ENCODE measurements at places on chromosomes 1 and 21.
A peak's percentile ranks its signal among the peaks of the same experiment; 100 is the strongest.

GRCh38 chr1:36494971-36495370 lies 12.3 kb upstream of the CSF3R start:
- no peak for DNase-seq

DNA sequence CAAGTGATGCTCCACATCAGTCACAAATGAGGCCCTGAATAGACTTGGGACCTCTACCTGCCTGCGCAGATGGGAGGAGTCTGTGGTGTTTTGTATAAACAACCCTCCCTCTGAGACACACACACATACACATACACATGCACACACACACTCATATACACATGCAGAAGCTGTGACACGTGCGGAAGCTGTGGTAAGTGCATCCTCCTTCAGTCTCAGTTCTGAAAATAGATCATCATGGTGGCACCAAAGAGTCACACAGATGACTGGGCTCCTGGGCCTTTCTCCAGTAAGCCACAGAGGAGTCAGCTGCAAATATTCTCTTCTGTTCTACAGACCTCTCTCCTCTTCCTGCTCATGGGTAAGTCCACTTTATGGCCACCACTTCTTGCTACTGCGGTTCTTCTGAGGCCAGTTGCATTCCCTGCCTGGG lies at the start of gene LY9:
Gene LY9 (plus strand): TSS at position 224 of the 433 bp plus-strand sequence. CDS start 14 bp downstream, at position 238.
- peak; percentile 69 for DNase-seq

- no peak for DNase-seq
Observed at GRCh38 chr1:207815913-207816291, 64.0 kb downstream of the CD46 start.

DNA sequence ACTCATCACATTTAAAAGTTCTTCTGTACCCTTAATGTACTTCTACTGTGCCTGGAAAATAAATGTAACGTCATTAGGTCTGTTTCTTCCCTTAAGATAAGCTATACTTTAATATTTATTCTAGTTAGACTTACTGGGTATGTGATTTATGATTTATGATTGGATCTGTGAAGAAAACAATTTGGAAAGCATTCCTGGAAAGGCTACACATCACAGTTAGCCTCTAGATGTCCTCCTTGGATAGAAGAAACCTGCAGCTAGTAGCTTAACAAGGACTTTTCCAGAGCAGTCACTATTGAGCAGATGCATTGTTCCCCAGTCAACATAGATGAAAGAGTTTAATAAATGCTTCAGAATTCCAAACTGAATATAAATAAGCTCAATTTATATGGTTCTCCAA lies 22.2 kb upstream of the ABL2 start:
- DNase-seq = no peak

GRCh38 chr1:6301526-6301925 lies 40.6 kb upstream of the GPR153 start:
- no peak for DNase-seq

- DNase-seq = no peak
Observed at GRCh38 chr1:5776035-5776550, 216.1 kb downstream of the NPHP4 start.

- no peak for DNase-seq
Observed at GRCh38 chr1:160200786-160201185, 4.4 kb upstream of the PEA15 start.

DNA sequence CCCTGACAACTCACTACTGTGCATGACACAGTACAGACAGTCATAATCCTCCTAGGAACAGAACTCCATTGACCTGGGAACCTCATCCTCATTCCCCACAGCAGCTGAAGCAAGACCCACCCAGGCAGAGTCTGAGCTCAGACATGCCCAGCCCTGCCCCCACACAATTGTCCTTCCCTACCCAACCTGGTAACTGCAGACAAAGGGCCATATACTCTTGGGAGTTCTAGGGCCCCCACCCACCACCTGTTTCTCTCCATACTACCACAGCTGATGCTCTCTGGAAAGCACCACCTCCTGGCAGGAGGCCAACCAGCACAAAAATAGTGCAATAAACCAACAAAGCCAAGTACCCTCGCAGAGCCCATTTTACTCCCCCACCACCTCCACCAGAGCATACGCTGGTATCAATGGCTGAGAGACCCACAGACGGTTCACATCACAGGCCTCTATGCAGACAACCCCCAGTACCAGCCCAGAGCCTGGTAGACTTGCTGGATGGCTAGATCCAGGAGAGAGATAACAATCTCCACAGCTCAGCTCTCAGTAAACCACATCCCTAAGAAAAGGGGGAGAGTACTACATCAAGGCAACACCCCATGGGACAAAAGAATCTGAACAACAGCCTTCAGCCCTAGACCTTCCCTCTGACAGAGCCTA lies 159.7 kb upstream of the CXADR start:
- DNase-seq = no peak

GRCh38 chr1:238001818-238002217 lies 111.1 kb upstream of the ZP4 start:
- DNase-seq = no peak

DNA sequence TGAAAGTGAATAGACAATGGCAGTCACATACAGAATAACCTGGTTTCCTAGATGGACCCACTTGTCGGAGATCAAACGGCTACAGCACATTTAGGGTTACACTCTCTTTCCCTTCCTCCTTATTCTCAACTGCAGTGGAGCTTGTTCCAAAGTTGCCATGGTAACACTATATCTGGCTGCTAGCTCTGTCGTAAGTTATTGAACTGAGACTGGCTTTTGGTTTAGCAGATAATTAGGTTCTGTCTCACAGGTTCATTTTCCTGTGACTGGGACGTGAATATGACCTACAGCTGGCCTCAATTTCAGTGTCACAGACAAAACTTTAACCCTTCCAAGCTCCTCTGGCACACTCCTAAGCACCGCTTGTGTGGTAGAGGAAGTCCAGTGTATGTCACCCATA lies 875.8 kb downstream of the USP25 start:
- DNase-seq = no peak

GRCh38 chr1:45765999-45766792 lies 15.7 kb upstream of the IPP start:
- no peak for DNase-seq

- DNase-seq = no peak
Observed at GRCh38 chr1:245110406-245110805, 44.4 kb upstream of the KIF26B start.

DNA sequence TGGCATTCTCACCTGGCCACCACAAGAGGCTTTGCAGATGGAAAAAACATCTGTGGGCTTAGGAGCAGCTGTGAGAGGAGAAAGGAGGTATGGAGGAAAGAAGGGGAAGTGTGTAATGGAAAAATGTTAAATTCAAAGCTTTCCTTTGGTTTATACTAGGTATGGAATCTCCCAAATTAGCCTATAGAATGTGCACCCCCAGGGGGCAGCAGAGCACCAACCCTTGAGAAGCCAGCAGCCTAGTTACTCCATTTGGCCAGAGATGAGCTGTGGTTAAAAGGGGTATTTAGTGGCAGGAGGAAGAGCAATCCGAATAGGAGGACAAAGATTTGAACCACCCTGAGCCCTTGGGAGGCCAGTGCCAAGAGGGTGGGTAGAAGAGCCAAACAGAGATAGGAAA lies 97.5 kb upstream of the CTTNBP2NL start:
- DNase-seq = peak; percentile 36

- DNase-seq = no peak
Observed at GRCh38 chr1:8365661-8366362, 47.9 kb downstream of the SLC45A1 start.

GRCh38 chr21:38756746-38757145 lies 49.0 kb upstream of the ETS2 start:
- DNase-seq = no peak

DNA sequence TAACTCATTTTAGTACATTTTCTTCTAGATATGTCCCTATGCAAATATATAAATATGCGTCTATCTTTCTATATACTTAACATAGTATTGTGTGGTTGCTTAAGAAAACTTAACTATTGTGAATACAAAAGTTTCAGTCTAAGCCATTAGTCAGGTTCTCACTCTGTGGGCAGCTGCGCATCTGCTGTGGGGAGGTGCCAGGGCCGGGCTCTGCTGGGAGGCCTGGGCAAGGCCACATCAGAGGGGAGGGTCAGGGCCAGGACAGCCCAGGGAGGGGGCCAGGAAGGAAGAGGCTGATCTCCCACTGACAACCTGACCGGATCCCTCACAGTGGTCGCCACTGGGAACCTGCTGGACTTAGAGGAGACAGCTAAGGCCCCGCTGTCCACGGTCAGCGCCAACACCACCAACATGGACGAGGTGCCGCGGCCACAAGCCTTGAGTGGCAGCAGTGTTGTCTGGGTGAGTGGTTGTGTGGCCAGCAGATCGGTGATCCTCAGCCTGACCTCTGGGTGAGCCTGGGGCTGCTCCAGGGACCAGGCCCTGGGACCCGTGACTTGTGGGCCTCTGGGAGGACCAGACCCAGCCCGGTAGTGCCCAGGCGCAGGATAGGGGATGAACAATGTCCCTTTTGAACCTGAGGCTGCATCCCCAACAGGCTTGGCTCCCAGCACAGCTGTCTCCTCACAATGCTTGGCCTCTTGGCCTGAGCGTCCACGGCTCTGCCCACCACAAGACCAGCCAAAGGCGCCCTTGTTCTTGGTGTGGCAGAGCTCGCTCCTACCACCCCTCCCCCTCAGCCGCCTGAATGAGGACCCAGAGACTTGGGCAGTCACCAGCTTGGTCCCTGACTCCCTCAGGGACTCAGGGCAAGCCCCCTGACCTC lies 20.2 kb downstream of the LDLRAP1 start:
- DNase-seq = no peak

- no peak for DNase-seq
Observed at GRCh38 chr1:220784751-220785150, 2.0 kb upstream of the MTARC1 start.

GRCh38 chr21:46056450-46056903 lies 41.4 kb upstream of the COL6A2 start:
- DNase-seq = no peak

DNA sequence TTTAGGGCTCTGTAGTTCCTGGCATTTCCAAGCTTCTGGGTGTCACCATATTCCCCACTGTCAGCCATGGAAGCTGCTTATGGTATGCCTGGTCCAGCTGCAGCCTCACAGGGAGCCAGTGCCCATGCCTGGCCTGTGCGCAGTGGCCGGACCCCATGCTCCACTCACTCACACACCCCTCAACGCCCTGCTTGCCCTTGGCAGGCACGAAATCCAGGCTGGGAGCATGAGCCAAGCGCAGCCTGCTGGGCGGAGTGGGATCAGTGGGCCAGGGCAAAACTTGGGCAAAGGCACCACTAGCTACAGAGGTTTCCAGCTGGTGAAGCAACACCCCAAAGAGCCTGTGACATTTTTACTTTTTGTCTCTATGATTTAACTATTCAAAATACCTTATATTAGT lies 520.4 kb downstream of the RWDD3 start:
- DNase-seq = no peak

DNA sequence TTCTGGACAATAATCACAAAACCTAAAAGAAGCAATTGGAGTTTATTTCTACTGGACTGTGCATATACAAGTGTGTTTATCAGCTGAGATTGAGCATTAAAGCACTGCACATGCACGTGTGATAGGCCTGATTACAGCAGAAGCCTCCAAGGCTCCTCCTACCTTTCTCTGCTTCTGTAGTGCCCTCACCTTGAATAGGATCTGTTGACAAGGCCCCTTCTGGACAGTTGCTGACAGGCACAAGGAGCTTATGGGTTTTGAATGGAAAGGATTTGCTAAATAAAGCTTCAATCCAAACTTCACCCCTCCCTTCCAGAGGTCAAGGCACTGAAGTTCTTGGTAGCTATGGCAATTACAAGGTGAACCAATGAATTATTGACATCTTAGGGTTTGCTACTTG lies 7.9 kb upstream of the SGIP1 start:
- DNase-seq = no peak

DNA sequence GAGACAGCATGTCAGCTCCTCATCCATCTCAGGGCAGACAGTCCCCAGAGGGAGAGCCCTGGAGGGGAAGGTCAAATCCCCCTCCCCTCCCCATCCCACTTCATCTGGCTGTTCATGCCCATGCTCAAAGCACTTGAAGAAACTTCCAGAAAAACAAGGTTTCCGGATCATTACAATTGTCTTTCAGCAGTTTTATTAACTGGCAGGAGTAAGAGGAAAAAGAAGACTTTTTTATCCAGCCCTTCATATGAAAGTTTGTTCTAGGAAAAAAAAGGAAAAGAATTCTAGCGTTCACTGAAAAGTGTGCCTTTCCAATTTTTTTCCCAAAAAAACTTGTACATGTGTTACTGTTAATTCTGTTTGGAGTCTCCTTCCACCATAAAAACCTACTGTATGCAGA lies 145.7 kb upstream of the TIAM1 start:
- no peak for DNase-seq

DNA sequence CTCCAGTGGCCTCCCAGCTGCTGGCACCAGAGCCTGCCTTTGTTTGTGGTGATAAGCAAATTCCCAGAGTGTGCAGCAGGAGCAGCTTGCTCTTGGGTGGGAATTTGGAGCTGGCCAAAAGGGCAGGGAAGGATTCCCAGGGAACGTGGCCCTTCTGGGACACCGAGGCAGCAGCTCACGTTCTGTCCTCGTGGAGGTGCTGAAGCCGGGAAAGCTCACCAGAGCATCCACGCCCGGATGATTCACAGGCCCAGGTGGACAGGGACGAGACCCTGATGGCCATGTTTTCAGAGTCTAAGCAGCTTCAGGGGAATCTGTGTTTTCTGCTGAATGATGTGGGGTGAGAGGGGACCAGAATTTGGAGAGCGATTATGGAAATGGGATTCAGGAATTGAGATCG lies 19.1 kb upstream of the KLHDC7A start:
- no peak for DNase-seq

DNA sequence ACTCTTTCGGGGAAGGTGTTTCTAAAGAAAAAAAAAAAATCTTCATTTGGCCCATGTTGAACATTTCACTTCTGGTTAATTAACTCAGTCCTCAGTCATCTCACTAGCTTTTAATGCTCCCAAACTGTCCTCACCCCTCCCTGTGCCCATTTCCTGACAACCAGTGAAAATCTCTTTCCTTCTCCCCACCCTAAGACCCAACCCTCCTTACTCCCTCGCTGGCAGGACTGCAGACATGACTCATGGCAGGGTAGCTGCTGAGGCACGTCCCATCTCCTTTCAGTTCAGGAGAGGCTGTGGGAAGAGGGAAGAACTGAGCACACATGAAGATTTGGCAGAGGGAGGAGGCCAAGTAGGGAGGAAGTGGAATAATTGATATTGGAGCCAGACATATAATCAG lies 12.6 kb downstream of the PKP1 start:
- DNase-seq = no peak

DNA sequence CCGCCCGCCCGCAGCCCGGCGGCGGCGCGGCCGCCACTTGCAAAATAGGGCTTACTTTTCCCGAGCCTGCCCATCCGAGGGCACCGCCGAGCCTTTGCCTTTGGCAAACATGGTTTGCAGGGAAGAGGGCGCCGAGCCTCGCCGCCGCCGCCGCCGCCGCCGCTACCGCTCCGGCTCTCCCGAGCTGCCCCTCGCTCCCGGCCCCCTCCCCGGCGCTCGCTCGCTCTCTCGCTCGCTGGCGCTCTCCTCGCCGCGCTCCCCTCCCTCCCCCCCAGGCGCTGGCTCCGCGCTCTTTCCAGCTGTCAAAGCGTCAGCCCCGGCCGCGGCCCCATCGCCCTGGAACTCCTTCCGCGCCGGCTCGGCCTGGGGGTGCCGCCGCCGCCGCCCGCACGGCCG lies 298 bp downstream of the SSBP3 start:
- no peak for DNase-seq
